T-helper 17 cell (primary cell): ENCODE measurements at places on chromosomes 3 and 15. TPM values are rescaled to one million over a fixed set of nuclear protein-coding genes. Genes with fewer than 3 reads are reported as not detected.
A peak's percentile ranks its signal among the peaks of the same experiment; 100 is the strongest.

KIAA1143 gene
- 28.7 TPM for total RNA-seq

DNA sequence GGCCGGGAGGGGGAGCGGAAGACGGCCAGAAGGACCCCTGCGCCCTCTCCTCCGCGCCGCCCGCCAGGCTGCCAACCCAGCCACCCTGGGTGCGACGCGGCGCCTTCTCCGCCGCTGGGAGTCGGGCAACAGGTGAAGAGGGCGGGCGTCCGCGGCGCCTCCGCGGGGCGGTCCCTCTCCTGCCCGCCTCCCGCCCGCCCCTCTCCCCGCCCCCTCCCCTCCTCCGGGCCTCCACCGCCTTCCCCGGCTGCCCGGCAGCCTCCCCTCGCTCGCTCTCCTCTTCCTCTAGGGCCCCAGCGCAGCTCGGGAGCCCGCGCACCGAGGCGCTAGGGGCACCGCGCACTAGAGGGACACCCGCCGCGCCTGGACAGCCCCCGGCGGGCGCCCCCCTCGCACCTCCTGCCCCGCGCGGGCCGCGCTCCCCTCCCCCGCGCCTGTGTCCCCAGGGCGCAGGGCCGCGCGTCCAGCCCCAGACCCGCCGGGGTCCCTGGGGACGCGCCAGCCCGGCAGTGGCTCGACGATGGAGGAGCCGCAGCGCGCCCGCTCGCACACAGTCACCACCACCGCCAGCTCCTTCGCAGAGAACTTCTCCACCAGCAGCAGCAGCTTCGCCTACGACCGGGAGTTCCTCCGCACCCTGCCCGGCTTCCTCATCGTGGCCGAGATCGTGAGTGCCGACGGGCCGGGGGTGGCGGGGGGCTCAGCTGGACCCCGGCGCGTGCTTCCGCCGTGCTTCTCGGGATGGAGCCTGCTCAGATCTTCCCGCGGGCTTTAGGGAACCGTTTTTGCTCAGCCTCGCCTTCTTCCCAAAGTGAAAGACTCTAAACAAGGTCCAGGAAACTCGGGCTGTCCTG lies at the start of gene CMTM8:
Gene CMTM8 (plus strand): TSS at position 228 of the 854 bp plus-strand sequence. CDS start 293 bp downstream, at position 521.
- DNase-seq = peak; percentile 66

DNA sequence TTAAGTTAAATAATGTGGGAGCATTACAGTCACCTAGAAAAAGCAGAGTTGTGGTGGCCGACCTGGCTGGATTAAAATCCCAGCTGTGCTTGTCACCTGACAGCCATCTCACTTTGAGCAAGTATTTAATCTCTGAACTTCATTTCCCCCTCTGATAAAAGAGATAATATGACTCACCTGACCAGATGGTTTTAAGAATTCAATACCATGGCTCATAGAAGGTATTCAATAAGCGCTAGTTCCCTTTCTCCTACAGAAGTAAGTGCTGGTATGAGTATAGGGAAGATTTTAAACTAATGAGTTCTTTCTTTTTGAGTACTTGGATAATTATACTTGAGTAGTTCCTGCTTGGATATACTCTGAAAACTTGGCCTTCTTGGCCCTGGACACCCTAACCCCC lies 325.5 kb downstream of the IL5RA start:
- DNase-seq = no peak

CELSR3 gene
- 6.9 TPM for total RNA-seq

INAFM2 gene
- 9.2 TPM for total RNA-seq

GRCh38 chr3:66609660-66610561 lies 109.1 kb upstream of the LRIG1 start:
- DNase-seq = no peak

UBL7 gene
- total RNA-seq = 28.0 TPM

GRCh38 chr3:134873789-134874188 lies 78.7 kb downstream of the EPHB1 start:
- DNase-seq = no peak

DNA sequence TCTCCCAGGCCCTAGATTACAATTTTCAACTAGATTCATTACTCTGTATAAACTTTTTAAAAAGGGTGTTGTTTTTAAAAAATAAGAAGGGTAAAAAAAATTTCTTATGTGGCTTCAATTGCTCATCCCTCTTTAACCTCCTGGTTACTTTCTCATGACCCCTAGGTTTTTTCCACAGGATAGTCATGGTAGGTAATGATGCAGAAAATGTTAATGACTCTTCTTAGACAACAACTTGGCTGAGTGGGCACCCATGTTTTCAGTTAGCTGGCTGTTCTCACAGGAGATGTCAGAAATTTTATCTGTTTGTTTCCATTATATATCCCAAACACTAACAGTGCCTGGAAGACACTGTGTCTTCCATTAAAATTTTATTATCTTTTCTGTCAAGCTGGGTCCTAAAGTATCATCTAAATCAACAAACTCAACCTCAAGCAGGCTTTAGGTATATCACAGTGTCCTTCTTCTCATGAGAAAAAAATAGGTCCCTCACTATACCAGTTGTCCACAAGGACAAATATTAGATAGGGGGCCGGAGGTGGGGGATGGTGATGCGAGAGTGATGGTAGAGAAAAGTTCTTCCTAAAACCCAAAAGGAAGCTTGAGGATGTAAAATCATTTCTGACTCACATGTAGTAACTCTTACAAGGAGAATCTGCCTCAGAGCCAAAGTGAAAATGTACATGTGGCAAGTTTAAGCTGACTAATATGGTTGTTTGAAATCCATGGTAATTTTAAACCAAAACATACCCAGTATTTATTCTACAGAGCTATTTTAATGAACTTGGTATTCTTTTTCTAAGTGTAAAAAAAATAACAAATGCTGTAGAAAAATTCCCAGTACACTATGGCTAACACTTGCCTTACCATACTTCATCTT lies 43.3 kb downstream of the PLOD2 start:
- no peak for DNase-seq

DNA sequence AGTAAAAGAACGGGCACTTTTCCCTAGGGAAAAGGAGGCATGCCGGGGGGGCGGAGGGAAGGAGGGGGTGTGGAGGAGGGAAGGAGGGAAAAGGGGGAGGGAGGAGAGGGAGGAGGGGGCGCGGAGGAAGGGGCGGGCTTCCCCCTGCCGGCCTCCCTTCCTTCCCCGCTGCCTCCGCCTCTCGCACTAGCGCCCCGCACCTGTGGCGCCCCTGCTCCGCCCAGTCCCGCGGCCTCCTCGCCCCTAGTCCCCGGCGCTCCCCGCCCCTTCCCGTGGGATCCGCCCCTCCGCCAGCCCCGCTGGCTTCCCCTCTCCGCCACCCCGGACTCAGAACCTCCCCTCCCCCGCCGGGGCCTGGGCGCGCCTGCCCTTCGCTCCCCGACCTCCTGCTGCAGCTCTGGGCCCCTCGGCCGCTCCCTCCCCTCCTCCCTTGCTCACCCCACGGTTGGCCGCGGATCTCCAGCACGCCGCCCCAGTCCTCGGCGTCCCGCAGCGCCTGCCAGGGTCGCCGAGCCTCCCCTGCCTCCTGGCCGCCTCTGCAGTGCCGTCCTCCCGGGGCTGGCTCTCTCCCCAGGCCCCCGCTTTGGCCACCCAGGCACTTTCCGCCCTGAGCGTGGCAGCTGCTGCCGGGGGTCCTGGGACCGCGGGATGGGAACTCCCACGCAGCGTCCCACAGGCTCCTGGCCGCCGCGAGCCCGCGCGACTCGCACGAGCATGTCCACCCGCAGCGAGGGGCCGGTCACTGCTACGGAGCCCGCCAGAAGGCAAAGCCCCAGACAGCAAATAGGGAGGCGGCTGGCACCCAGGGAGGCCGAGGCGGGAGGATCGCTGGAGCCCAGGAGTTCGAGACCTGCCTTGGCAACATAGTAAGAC lies 147.4 kb downstream of the TJP1 start:
- no peak for DNase-seq

DNA sequence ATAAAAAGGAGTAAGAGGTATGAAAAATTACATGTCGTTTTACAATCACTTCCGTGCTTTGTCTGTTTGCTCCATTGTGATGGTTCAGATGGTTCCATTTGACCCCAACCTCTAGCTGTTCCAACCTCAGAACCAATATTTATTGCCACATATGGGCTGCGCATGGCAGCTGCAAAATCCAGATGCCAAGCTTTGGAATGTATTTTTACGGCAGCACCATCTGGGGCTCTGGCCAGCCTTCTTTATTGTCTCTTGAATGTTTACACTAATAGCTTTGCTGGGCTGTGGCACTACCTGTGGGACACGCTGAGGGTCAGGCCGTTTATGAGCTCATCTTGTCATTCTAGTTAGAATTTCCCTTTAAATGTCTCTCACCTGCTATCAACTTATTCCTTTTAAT lies 219.8 kb downstream of the ROBO2 start:
- DNase-seq = no peak

AMT gene
- 8.3 TPM for total RNA-seq

GRCh38 chr3:177124882-177125281 lies 72.4 kb downstream of the TBL1XR1 start:
- no peak for DNase-seq

- DNase-seq = no peak
Measured at GRCh38 chr3:132543011-132543739, 53.9 kb upstream of the ACKR4 start.

DNA sequence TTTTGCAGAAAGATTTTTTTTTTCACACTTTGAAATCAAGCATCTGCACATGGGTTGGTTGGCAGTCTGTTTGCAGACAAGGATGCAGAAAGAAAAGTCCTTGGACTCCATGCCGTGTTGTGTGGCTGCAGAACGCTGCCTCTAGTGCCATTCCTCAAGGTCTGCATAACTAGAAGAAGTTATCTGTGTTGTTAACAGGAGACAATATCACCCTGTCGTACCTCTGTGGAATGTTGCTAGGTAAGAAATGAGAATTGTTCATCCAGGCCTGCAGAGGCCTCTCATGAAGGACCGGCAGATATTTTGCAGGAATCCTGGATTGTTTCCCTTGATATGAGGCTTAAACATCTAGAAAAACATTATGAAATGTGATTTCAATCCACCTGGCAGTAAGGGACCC lies 58.5 kb upstream of the PPARG start:
- DNase-seq = no peak

- DNase-seq = no peak
Measured at GRCh38 chr3:53171827-53172505, 11.0 kb downstream of the PRKCD start.

- peak; percentile 5 for DNase-seq
Measured at GRCh38 chr3:109050591-109051167, 67.3 kb downstream of the MORC1 start.

DNA sequence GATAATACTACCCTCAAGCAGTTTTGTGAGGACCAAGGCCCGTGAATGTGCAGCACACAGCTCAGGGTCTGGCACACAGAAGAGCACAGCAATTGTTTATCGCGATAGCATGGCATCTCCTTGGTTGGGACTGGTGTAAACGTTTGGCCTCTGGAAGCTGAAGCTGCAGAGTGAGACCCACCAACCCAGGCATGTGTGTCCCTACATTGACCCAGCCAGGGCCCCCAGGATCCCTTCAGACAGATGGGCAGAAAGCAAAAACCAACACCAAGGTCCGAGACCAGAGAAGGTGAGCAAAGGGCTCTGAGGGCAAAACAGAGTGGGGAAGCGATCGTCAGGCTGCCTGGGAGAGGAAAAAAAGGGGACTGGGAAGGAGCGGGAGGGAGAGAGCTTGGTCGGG lies 12.6 kb upstream of the PSTPIP1 start:
- no peak for DNase-seq
